SK-N-SH (cell line): ENCODE measurements at places on chromosomes 1 and 21. TPM values are rescaled to one million over a fixed set of nuclear protein-coding genes. Genes with fewer than 3 reads are reported as not detected.

PPIAL4G gene
- polyA plus RNA-seq = not detected in 2 replicates

GRCh38 chr1:66778266-66778665 is 22.8 kb downstream of the INSL5 start:
- no peak for DNase-seq

- peak; percentile 86 for DNase-seq
Measured at GRCh38 chr1:202143768-202144401, 652 bp downstream of the ARL8A start.

GRCh38 chr1:223745731-223746130 is 33.4 kb downstream of the CAPN2 start:
- DNase-seq = no peak

GRCh38 chr1:93079685-93080141 is 630 bp downstream of the MTF2 start:
- peak; percentile 50 for DNase-seq

TNFRSF4 gene
- polyA plus RNA-seq = not detected in 2 replicates

DNA sequence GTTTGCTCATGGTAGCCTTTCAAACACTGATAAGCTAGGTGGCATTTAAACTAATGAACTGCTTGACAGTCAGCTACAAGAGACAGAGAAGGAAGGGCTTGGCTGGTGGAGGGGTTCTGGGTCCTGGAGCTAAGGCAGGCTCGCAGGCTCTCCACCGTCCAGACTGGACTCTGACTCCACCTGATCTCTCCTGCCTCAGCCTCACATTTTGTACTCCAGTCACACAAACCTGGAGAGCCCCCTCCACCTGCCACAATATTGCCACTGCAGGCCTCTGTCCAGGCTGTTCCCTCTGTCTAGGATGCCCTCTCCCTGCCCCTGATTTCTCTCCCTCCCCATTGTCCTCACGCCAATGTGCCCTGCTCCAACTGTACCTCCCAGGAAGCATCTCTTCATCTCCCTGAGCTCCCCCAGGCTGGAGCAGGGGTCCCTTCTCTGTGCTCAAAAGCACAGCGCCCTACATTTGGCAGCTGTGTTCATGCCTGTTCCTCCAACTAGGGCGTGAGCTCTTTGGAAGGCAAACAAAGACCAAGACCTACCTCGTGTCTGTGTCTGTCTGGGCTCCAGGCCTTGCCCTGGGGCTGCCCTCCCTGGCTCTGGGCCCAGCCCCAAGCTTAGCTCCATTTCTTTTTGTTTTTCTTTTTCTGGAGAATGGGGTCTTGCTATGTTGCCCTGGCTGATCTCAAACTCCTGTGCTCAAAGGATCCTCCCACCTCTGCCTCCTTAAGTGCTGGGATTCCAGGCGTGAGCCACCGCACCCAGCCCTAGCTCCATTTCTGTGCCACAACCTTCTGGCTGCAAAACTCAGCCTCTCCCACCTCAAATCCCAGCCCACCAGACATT is 2.9 kb downstream of the TIE1 start:
- DNase-seq = no peak

ETV3L gene
- not detected in 2 replicates for polyA plus RNA-seq

MARK1 gene
- 3.0 and 3.1 TPM in 2 replicates for polyA plus RNA-seq

DNA sequence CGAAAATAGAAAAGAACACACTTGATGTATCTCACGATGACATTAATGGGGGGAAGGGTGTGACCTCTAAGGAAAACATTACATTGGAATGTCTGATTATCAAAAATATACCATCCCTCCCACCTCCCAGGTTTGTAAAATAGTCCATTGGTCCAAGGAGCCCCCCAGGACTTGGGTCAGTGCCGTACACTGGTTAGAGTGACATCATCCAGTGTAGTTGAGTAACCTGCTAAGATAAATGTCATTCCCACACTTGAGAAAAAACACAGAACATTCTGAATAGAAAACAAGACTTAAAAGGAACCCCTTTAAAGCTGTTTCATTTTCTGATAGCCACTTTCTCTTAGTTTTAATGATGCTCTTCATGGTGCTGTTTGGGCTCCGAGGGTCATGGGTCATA is 15.2 kb downstream of the DDX20 start:
- DNase-seq = no peak

G0S2 gene
- polyA plus RNA-seq = 32.5 and 43.2 TPM in 2 replicates

OR14K1 gene
- not detected in 2 replicates for polyA plus RNA-seq

DNA sequence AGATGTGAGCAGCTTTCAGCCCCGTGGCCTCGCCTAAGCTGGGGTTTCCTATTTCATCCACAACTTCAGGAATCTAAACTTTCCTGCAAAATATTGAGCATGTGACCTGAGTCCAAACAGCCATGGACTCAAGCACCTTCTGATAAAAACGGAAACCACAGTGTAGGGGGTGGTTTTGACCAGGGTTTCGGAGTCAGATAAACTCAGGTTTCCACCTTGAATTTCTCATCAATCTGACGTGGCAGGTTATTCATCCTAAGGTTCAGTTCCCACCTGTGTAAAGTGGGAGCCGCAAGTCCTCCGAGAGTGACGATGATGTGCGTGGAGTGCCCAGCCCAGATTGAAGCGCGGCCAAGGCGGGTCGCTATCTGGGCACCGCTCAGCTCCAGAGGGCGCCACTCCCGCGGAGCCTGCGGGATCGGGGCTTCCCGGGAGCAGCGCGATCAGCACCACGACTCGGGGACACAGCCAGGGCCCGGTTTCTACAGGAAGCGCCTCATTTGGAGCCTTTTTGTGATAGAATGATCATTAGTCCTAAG is 871 bp upstream of the ETS2 start:
- peak; percentile 78 for DNase-seq
